ENCODE measurements at places on chromosomes 4 and X.

- no peak for DNase-seq
Observed at GRCh38 chr4:169254546-169254983, 16.2 kb downstream of the SH3RF1 start.

DNA sequence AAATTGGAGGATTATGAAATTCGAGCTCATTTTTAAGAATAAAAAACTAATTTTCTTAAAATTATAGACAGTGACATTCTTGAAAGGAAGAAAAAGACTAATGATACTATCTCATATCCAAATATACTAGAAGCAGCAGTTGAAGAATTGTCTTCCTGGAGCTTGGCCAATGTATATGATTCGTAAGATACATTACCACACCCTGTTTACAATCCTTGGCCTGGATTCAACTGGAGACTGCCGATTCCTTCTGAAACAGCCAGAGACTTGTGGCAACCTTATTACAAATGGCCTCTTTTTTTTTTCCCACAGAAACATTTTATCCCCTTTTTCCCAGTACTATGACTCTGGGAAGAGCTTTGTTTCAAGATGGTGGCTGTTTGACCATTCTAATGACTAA is 571.2 kb upstream of the FAT1 start:
- DNase-seq: no peak

GRCh38 chr4:185108669-185109068 is 34.4 kb upstream of the SLC25A4 start:
- no peak for DNase-seq

- DNase-seq: no peak
Observed at GRCh38 chr4:6019316-6020263, 1.4 kb upstream of the C4orf50 start.

DNA sequence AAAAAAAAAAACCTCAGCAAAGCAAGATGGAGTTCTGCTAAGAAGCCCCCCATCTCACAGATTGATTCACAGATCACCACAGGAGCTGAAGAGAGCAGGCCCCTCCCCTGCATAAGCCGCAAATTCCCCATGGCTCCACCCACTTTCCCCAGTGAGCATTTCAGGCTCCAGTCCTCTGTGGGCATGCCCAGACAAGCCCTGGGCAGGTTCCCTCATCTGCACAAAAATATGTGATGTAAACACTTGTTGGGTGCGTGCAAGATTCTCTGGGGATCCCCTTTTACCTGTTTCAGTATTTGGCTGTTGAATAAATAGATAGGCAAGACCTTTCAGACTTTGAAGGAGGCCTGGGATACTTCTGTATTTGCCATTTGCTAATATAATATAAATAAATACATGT is 514.3 kb downstream of the PCDH7 start:
- DNase-seq: no peak

DNA sequence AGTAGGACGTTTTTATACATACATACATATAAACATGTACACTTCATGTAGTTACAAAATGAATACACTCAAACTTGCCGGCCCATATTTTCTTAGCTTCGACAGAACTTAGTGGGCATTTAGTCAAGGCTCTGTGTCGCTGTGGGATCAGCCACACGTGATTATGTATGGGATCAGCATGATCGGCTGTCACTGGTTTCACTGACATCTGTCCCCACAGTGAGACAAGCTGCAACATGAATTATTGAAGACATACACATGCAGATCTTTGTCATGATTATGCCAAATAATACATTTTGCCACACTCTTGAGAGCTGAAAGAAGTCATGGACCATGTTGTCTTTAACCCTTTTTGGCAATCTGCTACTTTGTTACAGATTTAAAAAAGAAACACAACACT is 38.2 kb upstream of the NAA11 start:
- DNase-seq: no peak

- no peak for DNase-seq
Observed at GRCh38 chr4:15784959-15785634, 7.0 kb downstream of the CD38 start.
